MCF 10A (cell line): ENCODE measurements at places on chromosomes 12 and 14. TPM values are rescaled to one million over a fixed set of nuclear protein-coding genes. Genes with fewer than 3 reads are reported as not detected.

DNA sequence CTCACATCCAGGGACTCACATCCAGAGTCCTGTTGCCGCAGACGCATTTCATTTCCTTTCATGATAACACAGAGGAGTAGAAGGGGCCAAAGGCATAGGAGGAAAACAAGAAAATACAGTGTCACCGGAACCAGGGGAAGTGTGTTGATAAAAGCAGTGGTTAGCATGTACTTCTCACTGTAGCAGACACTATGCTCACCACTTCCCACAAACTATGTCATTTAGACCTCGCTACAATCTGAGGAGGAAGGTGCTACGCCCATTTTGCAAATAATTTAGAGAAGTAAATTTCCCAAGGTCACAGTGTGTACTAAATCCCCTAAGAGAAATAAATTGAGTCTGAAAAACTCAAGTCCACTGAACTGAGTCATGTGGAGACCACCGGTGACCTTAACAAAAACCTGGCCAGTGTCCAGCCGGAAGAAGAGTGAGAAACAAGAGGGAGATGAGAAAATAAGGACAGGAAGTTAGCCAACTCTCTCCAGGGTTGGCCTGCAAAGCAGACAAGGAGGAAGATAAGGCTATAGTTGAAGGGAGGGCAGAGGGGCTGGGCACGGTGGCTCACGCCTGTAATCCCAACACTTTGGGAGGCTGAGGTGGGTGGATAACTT is 25.8 kb upstream of the TMCC3 start:
- H3K27me3 ChIP-seq: peaks cover 7% of the 10 kb centered on the region
- DNase-seq: no peak
- no peaks in the 10 kb centered on the region for H3K4me1 ChIP-seq
- H3K27ac ChIP-seq: no peak overlapping the region
- H3K4me3 ChIP-seq: no peak overlapping the region
- H3K36me3 ChIP-seq: no peaks in the 10 kb centered on the region

DNA sequence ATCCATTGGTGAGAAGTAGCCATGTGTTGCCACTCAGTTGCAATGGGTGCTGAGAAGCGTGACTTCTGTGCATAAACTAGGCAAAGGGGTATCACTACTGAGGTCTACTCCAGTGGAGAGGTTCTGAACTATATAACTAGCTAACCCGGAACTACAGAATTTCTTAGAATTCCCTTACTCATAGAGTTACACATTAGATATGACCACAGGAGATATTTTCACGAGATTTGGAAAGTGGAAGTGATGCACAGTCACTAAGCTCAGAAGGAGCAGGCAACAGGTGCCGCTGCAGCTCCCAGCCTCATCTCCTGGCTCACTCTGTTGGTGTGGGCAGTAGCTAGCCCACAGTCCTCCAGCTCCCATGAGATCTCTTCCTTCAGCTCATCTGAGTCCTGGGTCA is 136.6 kb downstream of the SSPN start:
- H3K27ac ChIP-seq: no peak overlapping the region
- no peak for DNase-seq
- H3K4me3 ChIP-seq: no peak overlapping the region
- H3K4me1 ChIP-seq: no peaks in the 10 kb centered on the region

DNA sequence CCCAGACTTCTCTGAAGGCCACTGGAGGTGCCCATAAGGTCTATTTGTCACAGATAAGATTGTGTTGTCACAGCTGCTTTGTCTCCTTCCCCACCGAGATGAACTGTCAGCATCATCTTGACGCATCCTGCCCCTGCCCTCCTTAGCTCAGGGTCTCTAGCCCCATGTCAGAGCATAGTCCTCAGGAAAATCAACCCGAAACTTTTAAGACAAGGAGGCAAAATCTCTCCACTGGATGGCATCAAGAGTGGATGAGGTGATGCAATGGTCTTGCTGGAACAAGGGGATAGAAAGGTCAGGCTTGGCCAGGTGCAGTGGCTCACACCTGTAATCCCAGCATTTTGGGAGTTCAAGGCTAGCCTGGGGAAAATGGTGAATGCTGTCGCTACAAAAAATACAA is 8.2 kb downstream of the KRT79 start:
- no peak overlapping the region for H3K4me3 ChIP-seq
- no peak overlapping the region for H3K27ac ChIP-seq
- peaks cover 15% of the 10 kb centered on the region for H3K27me3 ChIP-seq

DNA sequence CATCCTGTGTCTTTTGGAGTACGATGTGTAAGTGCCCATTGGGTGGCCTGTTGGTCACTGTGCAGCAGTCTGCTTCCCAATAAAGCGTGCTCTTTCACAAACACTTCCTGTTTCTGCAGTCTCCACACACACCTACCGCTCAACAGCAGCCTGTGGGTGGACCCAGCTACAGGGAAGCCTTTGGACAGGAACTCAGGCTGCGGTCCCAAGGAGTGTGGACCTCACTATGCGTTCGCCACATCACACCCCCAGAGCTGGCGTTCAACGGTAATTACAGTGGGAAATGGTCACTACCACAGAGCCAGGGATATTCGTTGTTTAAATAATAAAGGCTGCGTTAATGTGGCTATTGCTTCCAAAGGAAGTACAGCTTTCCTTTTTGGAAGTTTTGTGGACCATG is 16.2 kb downstream of the PSMC1 start:
- no peak for DNase-seq
- peaks cover 76% of the 10 kb centered on the region for H3K36me3 ChIP-seq
- H3K4me3 ChIP-seq: no peak overlapping the region

- H3K36me3 ChIP-seq: no peaks in the 10 kb centered on the region
- DNase-seq: no peak
- no peaks in the 10 kb centered on the region for H3K4me1 ChIP-seq
- no peak overlapping the region for H3K27ac ChIP-seq
- no peaks in the 10 kb centered on the region for H3K27me3 ChIP-seq
Observed at GRCh38 chr12:79086541-79087296, 222.1 kb downstream of the SYT1 start.

- no peak for DNase-seq
- H3K27me3 ChIP-seq: no peaks in the 10 kb centered on the region
- no peak overlapping the region for H3K4me3 ChIP-seq
- H3K36me3 ChIP-seq: no peaks in the 10 kb centered on the region
Observed at GRCh38 chr14:64591809-64592208, 42.0 kb downstream of the PPP1R36 start.

- no peak overlapping the region for H3K4me3 ChIP-seq
- peaks cover 16% of the 10 kb centered on the region for H3K4me1 ChIP-seq
- no peaks in the 10 kb centered on the region for H3K27me3 ChIP-seq
- no peak overlapping the region for H3K27ac ChIP-seq
Observed at GRCh38 chr14:55843718-55844403, 263.9 kb downstream of the KTN1 start.

- DNase-seq: no peak
- H3K4me3 ChIP-seq: no peak overlapping the region
- H3K27ac ChIP-seq: no peak overlapping the region
- no peaks in the 10 kb centered on the region for H3K36me3 ChIP-seq
Observed at GRCh38 chr14:99213527-99213971, 58.4 kb downstream of the BCL11B start.

DNA sequence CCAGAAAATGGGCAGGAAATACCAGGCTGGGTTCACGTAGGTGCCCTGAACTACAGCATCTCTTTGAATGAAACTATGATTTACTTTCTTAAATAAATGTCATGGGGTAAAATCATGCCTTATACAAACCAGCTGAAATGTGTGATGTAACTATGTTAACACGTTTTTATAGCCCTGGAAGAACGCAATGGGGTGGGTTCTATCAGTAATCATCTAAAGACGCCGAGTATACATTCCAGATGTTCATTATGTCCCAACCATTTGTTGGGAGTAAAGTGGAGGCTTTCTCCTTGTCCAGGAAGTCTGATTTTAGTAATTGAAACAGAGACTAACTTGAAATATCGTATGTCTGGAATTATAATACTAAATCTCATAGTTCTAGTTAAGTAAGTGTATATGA is 16.2 kb upstream of the IGF1 start:
- H3K4me3 ChIP-seq: no peak overlapping the region
- no peaks in the 10 kb centered on the region for H3K36me3 ChIP-seq
- no peak overlapping the region for H3K27ac ChIP-seq
- H3K27me3 ChIP-seq: peaks cover 4% of the 10 kb centered on the region
- no peak for DNase-seq

- no peak overlapping the region for H3K4me3 ChIP-seq
- H3K27me3 ChIP-seq: no peaks in the 10 kb centered on the region
- peaks cover 4% of the 10 kb centered on the region for H3K36me3 ChIP-seq
- DNase-seq: no peak
- peaks cover 6% of the 10 kb centered on the region for H3K4me1 ChIP-seq
Observed at GRCh38 chr14:88421286-88421685, 35.8 kb downstream of the SPATA7 start.

GRCh38 chr14:74368026-74368425 is 19.8 kb downstream of the VRTN start:
- no peaks in the 10 kb centered on the region for H3K36me3 ChIP-seq
- no peak overlapping the region for H3K27ac ChIP-seq
- no peak for DNase-seq

- H3K36me3 ChIP-seq: no peaks in the 10 kb centered on the region
- no peak overlapping the region for H3K4me3 ChIP-seq
- H3K4me1 ChIP-seq: no peaks in the 10 kb centered on the region
- H3K27me3 ChIP-seq: no peaks in the 10 kb centered on the region
- H3K27ac ChIP-seq: no peak overlapping the region
- no peak for DNase-seq
Observed at GRCh38 chr14:79660053-79660939, 551.0 kb downstream of the DIO2 start.

GRCh38 chr12:13880613-13881012 is 100.8 kb downstream of the GRIN2B start:
- no peaks in the 10 kb centered on the region for H3K4me1 ChIP-seq
- peaks cover 13% of the 10 kb centered on the region for H3K27me3 ChIP-seq
- H3K4me3 ChIP-seq: no peak overlapping the region
- DNase-seq: no peak

- H3K36me3 ChIP-seq: no peaks in the 10 kb centered on the region
- H3K27ac ChIP-seq: no peak overlapping the region
- no peaks in the 10 kb centered on the region for H3K4me1 ChIP-seq
- peaks cover 24% of the 10 kb centered on the region for H3K27me3 ChIP-seq
Observed at GRCh38 chr14:26595926-26596542, 1.8 kb downstream of the NOVA1 start.

GRCh38 chr12:65015850-65016249 is 105.3 kb downstream of the WIF1 start:
- H3K4me1 ChIP-seq: no peaks in the 10 kb centered on the region
- H3K36me3 ChIP-seq: no peaks in the 10 kb centered on the region
- DNase-seq: no peak
- no peak overlapping the region for H3K27ac ChIP-seq

GRCh38 chr12:6452944-6453630 is 1.2 kb downstream of the TAPBPL start:
- no peak for DNase-seq
- H3K36me3 ChIP-seq: peaks cover 44% of the 10 kb centered on the region
- H3K4me1 ChIP-seq: peaks cover 33% of the 10 kb centered on the region
- peak overlapping the region; percentile 94 for H3K4me3 ChIP-seq
- H3K27me3 ChIP-seq: no peaks in the 10 kb centered on the region

- H3K27me3 ChIP-seq: no peaks in the 10 kb centered on the region
- H3K36me3 ChIP-seq: no peaks in the 10 kb centered on the region
- no peak for DNase-seq
- no peaks in the 10 kb centered on the region for H3K4me1 ChIP-seq
- H3K4me3 ChIP-seq: no peak overlapping the region
Observed at GRCh38 chr12:82721726-82722125, 35.0 kb downstream of the TMTC2 start.

- H3K36me3 ChIP-seq: no peaks in the 10 kb centered on the region
- no peak overlapping the region for H3K4me3 ChIP-seq
- no peaks in the 10 kb centered on the region for H3K4me1 ChIP-seq
- no peak overlapping the region for H3K27ac ChIP-seq
- no peaks in the 10 kb centered on the region for H3K27me3 ChIP-seq
Observed at GRCh38 chr12:69457433-69457832, 12.8 kb upstream of the FRS2 start.

DNA sequence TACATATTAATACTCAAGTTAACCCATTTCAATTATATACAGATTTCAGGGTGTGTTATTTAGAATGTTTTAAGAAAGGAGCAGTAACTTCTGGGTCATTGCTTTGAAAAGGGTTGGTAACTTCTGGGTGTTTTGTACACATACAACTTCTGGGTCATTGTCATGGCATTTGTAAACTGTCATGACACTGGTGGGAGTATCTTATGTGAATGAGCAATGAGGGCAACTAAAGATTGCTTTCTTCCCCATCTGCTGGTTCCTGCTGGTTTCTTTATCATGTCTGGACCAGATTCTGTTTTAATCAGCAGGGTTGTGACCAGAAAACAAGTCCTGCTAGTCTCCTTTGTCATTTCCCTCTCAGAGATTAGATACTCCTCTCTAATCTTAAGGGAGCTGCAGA is 713.3 kb downstream of the LRFN5 start:
- H3K4me3 ChIP-seq: no peak overlapping the region
- no peaks in the 10 kb centered on the region for H3K4me1 ChIP-seq
- DNase-seq: no peak
- no peaks in the 10 kb centered on the region for H3K27me3 ChIP-seq

DNA sequence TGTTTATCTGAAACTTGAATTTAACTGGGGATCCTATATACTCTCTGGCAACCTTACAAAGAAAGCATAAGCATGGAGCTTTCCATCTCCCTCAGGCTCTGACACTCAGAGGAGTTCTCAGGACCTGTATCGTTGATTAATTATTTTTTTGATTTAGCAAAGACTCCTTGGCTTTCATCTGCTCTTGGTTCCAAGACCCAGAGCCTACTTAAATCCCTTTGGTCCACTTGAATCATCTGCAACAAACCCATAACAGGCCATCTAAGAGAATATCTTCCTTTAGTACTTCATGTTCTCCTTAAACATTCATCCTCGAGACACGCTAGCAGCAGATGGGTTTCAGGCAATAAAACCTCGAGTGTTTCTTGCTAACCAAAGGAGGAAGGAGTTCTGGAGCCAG is 85.4 kb downstream of the ZFP36L1 start:
- H3K4me3 ChIP-seq: no peak overlapping the region
- H3K27me3 ChIP-seq: no peaks in the 10 kb centered on the region
- peaks cover 5% of the 10 kb centered on the region for H3K36me3 ChIP-seq
- H3K27ac ChIP-seq: no peak overlapping the region
- peaks cover 36% of the 10 kb centered on the region for H3K4me1 ChIP-seq
- no peak for DNase-seq

The MGAT4C gene
- total RNA-seq: 0.10 TPM in 1 of 2 replicates, not detected in the other

The DDHD1 gene
- 16.3 and 18.3 TPM in 2 replicates for total RNA-seq

The CCDC196 gene
- not detected in 2 replicates for total RNA-seq

The KLRC2 gene
- 1.9 and 5.2 TPM in 2 replicates for total RNA-seq

The BICDL1 gene
- total RNA-seq: 18.4 and 20.7 TPM in 2 replicates

The GUCY2C gene
- total RNA-seq: not detected in 2 replicates

The ARHGAP9 gene
- total RNA-seq: 0.69 and 1.1 TPM in 2 replicates

The ABHD12B gene
- not detected in 2 replicates for total RNA-seq

The FLVCR2 gene
- 3.2 and 4.2 TPM in 2 replicates for total RNA-seq

The OASL gene
- 0.29 and 0.47 TPM in 2 replicates for total RNA-seq

The PLEKHH1 gene
- total RNA-seq: 5.8 and 6.0 TPM in 2 replicates

The GPRC5D gene
- total RNA-seq: not detected in 2 replicates

The BEST3 gene
- 0.56 TPM in 1 of 2 replicates, not detected in the other for total RNA-seq

The STRAP gene
- 203 and 233 TPM in 2 replicates for total RNA-seq

The AICDA gene
- total RNA-seq: not detected in 2 replicates

The TRIM9 gene
- 0.19 TPM in 1 of 2 replicates, not detected in the other for total RNA-seq

The MYF6 gene
- total RNA-seq: not detected in 2 replicates
